ENCODE measurements at places on chromosomes 4 and X.

GRCh38 chr4:42995343-42995944 is 102.9 kb downstream of the GRXCR1 start:
- DNase-seq, result no peak

- no peak for DNase-seq
These were observed 74.1 kb downstream of the TAB3 start for GRCh38 chrX:30814978-30815377.

DNA sequence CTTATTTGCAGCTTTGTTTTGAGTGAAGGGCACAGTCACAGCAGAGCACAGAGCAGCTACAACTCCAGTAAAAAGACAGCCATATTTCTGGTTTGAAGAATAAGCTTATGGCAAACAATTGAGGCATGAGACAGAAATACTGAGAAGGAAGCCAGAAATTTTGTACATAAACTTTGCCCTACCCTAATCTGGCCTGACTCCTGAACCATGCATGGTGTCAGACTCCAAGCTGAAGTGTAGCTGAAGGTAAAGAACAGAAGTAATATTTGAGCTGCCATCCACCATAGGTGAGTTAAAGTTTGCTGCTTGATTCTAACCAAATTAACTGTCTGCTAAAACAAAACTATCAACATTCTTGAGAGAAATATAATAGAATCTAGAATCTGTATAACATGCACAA is 24.5 kb upstream of the TMEM192 start:
- DNase-seq, result no peak

- no peak for DNase-seq
These were observed 29.0 kb upstream of the RAP1GDS1 start for GRCh38 chr4:98232202-98232601.

DNA sequence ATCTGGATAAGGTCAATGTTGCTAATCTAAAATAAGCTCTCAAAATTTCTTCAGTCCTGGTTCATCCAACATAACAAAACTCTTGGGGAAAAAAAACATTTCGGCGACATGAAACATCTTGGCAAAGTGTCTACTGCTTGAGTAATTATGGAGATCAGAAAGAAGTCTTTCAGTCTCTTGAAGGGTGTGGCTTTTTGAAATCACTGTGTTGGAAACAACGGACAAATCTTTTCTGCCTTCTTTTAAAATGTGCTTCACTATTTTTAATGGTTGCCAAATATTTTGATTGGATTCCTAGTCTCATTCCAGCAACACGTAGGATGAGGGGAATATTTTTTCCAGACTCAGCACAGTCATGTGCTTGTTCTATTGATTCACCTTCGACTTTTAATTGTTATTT is 138.6 kb downstream of the KLHL8 start:
- no peak for DNase-seq

DNA sequence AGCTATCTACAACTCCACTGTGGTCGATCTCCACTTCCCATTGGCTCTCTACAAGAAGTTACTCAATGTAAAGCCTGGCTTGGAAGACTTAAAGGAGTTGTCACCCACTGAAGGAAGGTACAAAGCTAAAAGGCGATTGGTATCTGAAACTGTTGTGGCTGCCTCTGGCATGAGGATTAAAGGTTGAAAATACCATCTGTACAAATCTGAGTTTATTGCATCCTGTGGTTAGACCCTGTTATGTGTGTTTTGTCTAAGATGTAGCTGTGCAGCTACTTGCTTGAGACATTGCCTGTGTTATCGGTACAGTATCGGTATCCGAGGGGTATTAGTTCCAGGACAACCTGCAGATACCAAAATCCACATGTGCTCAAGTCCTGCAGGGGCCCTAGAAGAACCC is 16.4 kb downstream of the NAP1L5 start:
- no peak for DNase-seq

DNA sequence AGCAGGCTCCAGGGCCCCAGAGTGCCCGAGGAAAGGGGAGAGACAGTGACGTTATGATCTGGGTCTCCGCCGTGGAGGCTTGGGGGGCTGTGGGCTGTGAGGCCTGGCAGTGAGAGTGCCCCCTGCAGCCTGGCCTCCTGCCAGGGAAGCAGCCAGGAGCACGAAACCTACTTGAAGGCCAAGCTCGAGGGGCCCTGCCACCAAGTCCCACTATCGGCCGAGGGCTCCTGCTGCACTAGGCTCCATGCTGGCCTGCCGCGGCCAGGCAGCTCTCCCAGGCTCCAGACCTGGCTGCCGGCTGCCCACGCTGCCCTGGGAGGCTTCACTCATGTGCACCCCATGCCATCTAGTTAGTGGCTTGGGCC is 18.7 kb downstream of the FLNA start:
- DNase-seq, result no peak

DNA sequence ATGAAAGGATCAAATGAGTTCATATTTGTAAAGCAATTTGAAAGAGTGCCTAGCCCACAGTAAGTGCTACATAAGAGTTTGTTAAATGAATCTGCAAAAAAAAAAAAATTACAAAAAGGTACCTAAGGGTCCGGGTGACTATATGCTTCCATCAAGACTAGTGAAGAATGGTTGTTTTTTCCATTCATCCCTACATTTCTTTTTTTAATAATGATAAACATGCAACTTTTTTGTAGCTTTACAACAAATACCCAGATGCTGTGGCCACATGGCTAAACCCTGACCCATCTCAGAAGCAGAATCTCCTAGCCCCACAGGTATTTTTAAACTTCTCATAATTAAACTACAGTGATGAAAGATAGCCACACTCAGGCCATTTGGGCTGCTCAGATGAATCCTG is 4.3 kb downstream of the SPP1 start:
- DNase-seq, result no peak

- no peak for DNase-seq
These were observed 147.6 kb upstream of the MSX1 start for GRCh38 chr4:4711902-4712301.

GRCh38 chr4:143199503-143199902 is 14.8 kb downstream of the USP38 start:
- DNase-seq, result no peak

DNA sequence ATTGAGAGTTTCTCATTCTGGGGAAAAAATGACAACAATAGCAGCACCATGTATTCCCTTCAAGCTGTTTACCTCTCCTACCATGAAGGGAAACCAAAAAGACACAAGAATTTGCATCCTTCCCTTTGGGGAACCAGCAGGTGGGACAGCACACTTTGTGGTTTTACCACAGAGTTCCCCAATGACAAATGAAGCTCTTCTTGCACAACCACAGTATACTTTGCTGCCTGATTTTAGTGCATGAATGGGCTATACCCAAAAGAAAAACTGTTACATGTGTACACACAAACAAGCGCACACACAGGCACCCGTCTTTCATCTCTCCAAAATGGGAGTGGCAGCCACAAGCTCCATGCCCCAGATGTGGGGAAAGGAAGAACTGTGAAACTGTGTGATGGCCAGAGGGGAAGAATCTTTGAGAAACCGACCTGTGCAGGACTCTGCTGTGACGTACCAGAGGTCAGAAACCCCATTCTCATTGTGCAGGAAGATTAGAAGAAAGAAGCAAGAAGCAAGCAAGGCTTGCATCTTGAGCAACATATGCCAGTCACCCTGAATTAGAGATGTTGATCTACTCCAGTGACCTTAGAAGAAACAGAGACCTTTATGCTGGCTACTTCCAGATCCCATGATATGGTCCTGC is 2.7 kb upstream of the MAML3 start:
- DNase-seq, result no peak

DNA sequence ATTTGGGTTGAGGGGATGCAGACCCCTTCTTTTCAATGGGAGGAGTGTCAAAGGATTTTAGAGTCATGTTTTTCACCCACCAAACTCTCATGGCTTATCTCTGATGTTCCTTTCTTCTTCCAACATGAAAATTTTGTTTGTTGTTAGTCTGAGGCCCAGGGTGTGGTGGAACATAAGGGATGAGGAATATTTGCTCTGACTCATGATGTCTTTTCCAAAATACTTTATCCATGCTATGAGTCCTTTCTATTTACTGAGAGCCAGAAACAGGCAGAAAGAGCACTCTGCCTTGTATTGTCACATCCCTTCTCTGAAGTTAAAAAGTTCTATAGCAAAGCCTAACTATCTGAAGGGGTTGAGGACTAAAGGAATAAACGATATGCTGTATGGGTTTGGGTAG is 61.6 kb upstream of the GYPA start:
- no peak for DNase-seq

GRCh38 chr4:3666263-3666662 is 99.9 kb upstream of the ADRA2C start:
- DNase-seq, result no peak

DNA sequence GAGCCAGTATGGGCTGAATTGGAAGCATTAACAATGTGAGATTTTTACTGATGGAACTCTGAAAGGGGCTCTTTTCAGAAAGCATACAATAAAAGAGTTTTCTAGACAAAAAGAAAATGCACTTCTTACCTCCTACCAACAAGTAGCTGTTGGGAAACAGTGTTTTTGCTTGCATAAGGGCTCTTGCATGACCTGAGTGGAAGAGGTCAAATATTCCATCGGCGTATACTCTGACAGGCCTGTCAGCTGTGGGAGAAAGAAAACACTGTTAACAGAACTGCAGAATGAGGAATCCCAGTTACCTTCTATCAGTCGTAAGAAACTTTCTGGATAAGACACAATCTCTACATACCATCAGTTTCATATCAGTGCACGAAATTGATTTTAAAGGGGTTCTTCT is 39.5 kb downstream of the PCYT1B start:
- no peak for DNase-seq

- DNase-seq, result no peak
These were observed 121.3 kb downstream of the PRDM5 start for GRCh38 chr4:120801137-120801758.

DNA sequence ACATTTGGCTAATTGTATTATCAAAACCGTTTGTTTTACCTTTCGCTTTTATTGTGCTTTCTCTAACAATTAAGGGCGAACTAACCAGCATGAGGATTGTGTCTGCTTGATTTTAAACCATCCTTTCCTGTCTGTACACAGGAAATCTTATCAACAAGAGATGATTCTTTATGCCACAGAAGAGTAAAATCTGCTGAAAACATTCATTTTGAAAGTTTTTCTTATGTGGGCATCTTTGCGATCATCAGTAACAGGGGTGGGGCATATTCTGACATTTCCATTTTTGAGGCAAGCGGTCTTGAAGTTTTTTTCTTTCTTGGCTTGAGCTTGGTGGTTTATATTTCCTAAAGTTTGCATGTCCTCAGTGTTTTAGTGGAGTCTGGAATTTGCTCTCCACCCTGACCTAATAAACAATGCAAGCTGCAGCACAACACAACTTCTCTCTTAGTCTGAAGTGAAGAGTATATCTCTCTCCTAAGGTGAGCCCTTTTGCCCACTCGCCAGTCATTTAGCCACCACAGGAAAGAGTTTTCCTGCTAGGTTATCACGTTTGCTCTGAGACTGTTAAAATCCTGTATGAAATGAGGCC is 26.6 kb downstream of the NFKB1 start:
- no peak for DNase-seq

- DNase-seq, result no peak
These were observed at the start of gene SLC7A11 for GRCh38 chr4:138242076-138242833. Gene SLC7A11, minus strand, starts transcription at chr4:138242349. Its CDS starts 280 bp downstream, at chr4:138242069.

DNA sequence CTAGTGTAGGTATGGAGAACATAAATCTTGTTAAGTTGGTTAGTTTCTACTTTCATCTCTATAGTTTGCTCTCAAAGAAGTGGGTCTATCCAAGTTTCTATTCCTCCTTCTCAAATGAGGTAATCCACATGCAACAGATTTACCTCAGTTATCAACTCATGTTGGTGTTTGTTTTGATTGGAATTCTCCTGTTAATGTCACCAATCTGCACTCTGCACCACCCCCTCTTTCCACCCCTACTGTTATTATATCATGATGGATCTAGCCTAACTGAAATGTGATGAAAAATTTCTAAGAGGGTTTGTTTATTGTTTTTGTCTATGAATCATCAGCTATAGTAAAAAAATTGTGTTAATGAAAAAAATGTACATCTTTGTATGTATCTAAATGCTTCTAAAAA is 66.1 kb downstream of the AGTR2 start:
- no peak for DNase-seq

DNA sequence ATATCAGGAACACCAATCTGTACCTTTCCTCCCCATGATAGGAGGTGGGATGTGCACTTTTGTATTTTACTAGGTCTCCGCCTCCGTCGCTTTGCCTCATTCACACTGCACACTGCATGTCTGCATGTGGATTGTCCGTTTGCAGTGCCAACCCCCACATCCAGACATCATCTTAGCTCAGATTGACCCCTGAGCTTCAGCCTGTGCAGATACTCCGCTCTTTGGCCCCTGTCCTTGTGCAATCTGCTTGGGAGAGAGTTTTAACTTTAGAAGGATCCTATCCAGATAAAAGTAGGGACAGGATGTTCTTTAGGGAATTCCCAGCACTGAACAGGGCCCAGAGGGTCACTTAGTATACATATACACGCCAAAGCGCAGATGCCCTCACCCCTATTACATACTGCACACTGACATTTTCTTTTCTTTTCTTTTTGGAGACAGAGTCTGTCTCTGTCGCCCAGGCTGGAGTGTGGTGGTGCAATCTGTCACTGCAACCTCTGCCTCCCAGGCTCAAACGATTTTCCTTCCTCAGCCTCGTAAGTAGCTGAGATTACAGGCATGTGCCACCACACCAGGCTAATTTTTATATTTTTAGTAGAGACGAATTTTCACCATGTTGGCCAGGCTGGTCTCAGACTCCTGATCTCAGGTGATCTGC is 43.3 kb upstream of the FBXW7 start:
- DNase-seq, result no peak

- no peak for DNase-seq
These were observed 294.1 kb downstream of the GBA3 start for GRCh38 chr4:22986881-22987280.

GRCh38 chr4:98522636-98523395 is 135.6 kb downstream of the TSPAN5 start:
- no peak for DNase-seq

DNA sequence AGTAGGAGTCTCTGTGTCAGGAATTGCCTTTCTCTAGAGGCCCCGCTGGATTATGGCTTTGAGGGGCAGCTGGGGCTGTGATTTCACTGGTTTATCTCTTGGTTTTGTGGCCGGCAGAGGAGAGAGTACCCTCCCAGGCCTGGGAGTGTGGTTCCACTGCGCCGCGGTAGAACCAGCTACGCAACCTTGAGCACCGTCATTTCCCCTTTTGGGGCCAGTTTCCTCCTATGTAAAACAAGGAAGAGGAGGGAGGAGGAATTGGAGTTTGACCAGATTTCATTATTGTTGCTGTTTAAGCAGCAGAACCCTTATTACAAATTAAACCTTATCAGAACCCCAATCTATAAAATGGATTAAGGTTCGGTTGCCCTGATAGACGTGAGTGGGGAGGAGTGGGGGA is 4.4 kb downstream of the SOX3 start:
- DNase-seq, result no peak

All from activated T-helper 1 cell treated with anti-CD3 and anti-CD28 coated beads, Interleukin-2, amount 50 U/mL, for 16 hours (primary cell).